ENCODE measurements at places on chromosomes 6 and 20.

DNA sequence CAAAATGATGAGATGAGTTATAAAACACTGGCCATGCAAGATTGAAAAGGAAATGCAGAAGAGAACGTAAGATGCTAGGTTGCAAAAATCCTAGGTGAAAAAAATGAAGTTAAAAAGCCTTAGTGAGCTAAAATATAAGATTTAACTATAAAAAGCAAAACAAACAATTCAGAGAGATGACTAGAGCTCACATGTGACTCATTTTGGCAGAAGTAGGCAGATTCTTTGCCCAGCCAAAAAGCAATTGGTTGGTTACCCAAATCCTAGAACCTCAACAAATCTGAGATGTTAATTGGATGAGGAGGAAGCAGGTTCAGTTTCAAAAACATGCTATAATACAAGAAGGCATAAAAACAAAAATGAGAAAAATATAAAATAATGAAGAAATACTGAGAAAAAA, 249.1 kb downstream of the OGFRL1 start:
- no peak for DNase-seq

- no peak for DNase-seq
Measured at GRCh38 chr6:90003941-90004340, 109.7 kb downstream of the GJA10 start.

- no peak for DNase-seq
Measured at GRCh38 chr20:41408156-41408794, 41.7 kb upstream of the EMILIN3 start.

DNA sequence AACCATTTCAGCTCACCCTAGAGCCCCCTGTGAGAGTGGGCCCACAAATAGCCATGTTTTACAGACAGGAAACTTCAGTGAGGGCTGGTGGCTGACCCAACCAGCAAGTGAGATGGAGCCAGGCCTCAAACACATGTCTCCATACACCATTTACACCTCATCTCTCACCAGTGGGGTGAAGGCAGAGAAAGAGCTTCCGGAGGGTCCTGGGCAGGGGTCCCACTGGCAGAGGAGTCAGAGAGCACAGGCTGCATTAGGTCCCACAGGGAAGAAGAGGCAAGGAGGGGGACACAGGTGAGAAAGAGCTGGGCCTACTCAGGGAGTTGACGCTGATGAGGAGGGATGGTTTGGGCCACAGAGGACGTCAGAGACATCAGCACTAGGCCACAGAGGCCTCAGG, 172.6 kb downstream of the VEGFA start:
- DNase-seq: no peak

GRCh38 chr6:56536536-56536935, 106.2 kb downstream of the DST start:
- DNase-seq: no peak

DNA sequence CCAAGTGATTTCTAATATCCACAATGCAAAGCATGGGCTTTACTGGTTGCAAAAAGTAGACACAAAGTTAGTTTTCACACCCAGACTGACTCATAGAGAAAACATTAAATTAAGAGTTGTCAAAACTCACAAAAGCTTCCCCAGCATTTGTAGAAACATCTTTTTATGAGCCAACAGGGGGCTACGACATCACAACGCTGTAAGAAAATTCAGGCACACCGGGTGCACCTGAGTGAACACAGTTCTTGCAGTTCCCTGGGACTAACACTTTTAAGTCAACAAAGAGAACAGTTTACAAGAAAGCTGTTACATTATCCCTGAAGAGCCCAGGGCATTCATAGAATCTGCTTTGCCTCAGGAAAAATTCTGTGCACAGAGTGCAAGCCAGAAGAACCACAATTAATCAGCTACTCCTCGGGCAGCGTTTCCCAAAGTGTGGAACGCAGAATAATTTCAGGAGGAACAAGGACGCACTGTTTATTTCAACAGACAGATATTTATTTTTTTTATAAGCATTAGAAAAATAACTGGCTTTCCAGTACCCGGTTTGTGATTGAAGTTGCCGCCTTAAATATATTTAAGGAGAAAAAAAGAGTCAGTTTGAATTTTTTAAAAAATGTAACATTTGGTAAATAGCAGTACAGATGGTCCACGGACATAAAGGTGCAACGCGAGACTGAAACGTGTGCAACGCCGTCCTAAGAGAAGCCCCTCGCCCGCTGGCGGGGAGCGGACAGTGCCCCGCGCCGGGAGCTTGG, 1.2 kb downstream of the NCOA5 start:
- DNase-seq: no peak

GRCh38 chr20:57040924-57041323, 225.5 kb downstream of the BMP7 start:
- no peak for DNase-seq

DNA sequence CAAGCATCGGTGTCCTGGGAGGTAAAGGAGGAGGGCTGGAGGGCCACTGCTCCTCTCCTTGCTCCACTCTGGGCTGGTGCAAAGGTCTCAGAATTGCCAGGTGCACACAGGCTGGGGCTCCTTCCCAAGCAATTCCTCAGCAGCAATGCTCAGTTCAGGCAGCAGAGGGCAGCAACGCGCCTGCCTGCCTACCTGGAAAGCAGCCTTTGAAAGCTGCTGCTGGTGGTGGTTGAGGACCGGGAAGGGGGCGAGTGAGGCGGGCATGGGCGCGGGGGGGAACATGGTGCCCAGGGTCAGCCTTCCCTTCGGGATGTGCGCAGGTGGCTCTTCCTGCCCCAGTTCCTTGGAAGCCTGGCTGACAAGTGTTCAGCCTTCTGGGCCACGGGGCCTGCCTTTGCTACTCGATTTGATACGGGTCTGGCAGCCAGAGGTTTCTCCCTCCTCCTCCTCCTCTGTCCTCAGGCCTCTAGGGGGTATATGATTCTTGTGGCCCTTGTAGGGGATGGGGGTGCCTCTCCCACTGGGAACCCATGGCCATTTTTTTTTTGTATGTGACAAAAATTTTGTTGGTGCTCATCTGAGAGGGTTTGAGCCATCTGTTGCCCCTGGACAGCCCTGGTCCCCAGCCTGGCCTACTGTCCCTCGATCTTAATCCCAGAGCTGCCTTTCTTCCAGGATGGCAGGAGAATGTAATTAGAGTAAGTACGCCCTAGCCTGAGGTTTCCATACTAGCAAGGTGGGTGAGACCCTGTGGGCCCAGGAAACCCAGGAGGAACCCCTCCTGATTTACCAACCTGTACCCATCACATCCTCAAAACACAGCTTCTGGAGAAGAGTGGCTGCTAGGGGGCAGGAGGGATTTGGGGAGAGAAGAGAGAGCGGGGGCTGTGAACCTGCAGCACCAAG, 20.1 kb downstream of the MRPS18A start:
- peak; percentile 76 for DNase-seq

DNA sequence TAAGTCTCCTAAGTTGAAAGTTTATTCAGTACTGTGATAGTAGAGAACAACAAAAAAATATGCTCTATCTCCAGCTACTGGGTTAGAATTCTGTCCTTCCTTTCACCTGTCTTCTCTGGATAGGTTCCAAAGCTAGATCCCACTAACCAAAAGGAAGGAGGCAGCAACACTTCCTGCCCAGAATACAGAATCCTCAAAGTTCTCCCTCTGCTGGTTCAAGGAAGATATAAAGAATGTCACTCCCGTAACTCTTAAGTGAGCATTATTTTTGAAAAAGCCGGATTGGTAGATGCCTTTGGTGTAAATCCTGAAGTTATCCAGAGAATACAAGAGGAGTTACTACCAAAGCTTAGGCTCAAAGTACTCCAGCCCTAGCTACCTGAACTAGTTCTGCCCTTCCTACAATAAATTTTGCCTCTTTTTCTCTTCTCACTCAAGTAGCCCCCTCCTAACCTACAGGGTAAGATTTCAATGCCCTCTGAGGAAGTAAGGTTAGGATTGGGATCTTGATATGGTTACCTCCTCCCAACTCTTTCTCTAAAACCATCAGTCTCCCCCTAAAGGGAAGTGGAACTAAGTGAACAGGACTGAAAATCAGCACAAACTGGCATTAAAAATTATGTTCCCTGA, 26.0 kb upstream of the CRIP3 start:
- DNase-seq: no peak

DNA sequence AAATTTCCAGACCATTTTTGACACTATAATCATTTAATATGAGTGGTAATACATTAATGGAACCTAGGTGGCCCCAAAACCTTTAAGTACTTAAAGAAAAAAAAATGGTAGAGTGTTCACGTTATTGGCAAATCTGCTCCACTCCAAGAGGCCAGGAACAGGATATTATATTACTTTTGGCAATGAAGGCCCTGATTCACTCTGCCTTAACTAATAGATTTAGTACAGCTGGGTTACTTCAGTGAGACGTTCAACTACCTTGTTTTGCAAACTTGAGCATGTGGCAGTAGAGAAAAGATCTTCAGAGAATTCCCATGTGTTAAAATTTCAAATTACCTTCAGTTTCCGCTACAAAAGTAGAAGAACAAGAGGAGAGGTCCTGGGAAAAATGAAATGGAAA, 12.8 kb downstream of the ADNP start:
- no peak for DNase-seq

GRCh38 chr20:10090588-10091166, 55.9 kb downstream of the ANKEF1 start:
- DNase-seq: no peak

- DNase-seq: peak; percentile 74
Measured at GRCh38 chr20:31514154-31515071, at the start of gene HM13. Gene HM13 (plus strand): TSS chr20:31514442. CDS start chr20:31514552, 110 bp downstream.

DNA sequence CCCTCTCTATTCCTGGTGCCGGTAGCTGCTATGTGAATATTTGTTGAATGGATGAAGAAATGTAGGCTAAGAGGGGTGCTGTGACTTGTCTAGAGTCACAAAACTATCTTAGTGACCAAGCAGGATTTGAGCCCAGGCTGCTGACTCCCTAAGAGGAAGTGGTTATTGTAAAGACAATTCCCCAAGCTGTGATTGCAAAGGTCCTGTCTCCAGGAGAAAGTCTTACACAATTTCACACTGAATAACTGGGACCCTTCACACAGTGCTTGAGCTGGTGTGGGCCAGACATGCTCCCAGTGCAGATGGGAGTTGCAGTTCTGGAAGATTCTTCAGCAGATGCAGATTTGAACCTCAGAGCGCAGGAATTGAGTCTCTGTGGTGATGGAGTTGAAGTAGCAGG, 38.1 kb downstream of the IYD start:
- DNase-seq: no peak

- DNase-seq: no peak
Measured at GRCh38 chr20:44941120-44941691, 19.0 kb downstream of the TOMM34 start.

- DNase-seq: no peak
Measured at GRCh38 chr20:41889126-41889843, 271.1 kb upstream of the CHD6 start.

DNA sequence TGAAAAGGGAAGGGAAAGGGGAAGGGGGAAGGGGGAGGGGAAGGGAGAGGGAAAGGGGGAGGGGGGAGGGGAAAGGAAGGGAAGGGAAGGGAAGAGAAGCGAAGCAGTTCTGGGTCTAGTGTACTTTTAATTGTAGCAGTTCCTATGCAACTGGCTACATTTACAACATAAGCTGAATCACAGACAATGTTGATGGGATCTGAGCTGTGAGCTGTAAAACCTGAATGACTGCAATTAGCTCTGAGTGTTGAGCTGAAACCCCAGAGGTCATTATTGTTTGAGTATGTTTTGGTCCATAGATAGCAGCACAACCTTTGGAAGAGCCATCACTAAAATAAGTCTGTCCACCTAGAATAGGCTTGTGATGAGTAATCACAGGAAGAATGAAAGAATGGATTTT, 7.2 kb upstream of the ABHD12 start:
- DNase-seq: no peak

- DNase-seq: no peak
Measured at GRCh38 chr20:36125097-36125496, 29.4 kb upstream of the EPB41L1 start.

DNA sequence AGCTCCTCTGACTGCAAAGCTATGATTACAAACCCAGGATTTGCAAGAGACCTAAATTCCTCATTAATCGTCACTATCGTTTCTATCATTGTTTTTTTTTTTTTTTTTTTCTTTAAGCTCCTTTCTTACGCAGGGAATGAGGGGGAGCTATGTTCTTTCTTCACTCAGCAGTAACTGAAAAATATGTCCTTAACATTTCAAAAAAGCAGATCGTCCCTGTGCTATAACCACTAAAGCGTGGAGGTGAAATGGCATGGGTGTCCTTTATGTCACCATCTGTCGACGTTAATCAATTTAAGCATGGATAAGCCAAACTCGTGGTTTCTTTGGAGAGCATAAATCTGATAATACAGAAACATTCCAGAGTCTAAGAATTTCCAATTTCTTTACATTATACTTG, 67.9 kb upstream of the TRAF3IP2 start:
- no peak for DNase-seq

- no peak for DNase-seq
Measured at GRCh38 chr6:31157513-31158139, at the start of gene CCHCR1. Gene CCHCR1 (minus strand): TSS chr6:31157802. CDS start chr6:31157600, 202 bp downstream.

- DNase-seq: no peak
Measured at GRCh38 chr6:19024737-19025136, 637.6 kb downstream of the RNF144B start.

GRCh38 chr6:16729183-16729691, 32.0 kb downstream of the ATXN1 start:
- DNase-seq: no peak

DNA sequence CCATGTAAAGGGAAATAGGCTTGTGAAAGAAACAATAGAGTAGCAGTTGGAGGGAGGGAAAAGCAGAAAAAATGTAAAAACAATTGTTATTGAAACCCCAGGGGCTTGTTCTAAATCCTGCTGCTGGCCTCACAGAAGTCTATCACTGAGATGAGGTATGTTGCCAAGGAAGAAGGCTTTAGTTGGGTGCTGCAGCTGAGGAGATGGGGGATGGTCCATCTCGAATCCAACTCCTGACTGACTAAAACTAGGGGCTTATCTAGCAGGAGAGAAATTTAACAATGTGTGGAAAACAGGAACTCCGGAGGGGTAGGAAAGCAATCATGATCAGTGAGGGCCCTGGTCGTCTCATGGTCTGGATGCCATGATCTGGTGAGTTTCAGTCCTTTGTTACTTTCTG, 225.0 kb upstream of the EXOC2 start:
- DNase-seq: no peak

GRCh38 chr20:43570496-43570895, 11.7 kb downstream of the SGK2 start:
- no peak for DNase-seq

GRCh38 chr6:113805173-113805790, 51.9 kb upstream of the MARCKS start:
- DNase-seq: no peak

DNA sequence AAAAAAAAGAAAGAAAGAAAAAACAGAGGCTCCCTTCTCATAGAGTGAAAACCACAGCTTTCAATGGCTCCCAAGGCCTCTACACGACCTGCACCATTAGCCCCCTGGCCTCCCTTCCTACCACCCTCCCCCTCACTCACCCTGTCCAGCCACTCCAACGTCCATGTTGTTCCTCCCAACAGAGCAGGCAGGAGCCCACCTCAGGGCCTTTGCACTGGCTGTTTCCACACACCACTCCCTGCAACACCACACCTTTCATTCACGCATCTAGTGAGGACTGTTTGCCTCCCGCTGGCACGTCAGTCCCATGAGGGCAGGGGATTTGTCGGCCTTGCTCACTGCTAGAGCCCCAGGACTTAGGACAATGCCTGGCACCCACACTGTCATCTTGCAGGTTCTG, 39.5 kb downstream of the GRM4 start:
- DNase-seq: no peak

- DNase-seq: no peak
Measured at GRCh38 chr20:55252521-55252920, 752.8 kb downstream of the CBLN4 start.
